ENCODE measurements at places on chromosomes 3 and 15.

DNA sequence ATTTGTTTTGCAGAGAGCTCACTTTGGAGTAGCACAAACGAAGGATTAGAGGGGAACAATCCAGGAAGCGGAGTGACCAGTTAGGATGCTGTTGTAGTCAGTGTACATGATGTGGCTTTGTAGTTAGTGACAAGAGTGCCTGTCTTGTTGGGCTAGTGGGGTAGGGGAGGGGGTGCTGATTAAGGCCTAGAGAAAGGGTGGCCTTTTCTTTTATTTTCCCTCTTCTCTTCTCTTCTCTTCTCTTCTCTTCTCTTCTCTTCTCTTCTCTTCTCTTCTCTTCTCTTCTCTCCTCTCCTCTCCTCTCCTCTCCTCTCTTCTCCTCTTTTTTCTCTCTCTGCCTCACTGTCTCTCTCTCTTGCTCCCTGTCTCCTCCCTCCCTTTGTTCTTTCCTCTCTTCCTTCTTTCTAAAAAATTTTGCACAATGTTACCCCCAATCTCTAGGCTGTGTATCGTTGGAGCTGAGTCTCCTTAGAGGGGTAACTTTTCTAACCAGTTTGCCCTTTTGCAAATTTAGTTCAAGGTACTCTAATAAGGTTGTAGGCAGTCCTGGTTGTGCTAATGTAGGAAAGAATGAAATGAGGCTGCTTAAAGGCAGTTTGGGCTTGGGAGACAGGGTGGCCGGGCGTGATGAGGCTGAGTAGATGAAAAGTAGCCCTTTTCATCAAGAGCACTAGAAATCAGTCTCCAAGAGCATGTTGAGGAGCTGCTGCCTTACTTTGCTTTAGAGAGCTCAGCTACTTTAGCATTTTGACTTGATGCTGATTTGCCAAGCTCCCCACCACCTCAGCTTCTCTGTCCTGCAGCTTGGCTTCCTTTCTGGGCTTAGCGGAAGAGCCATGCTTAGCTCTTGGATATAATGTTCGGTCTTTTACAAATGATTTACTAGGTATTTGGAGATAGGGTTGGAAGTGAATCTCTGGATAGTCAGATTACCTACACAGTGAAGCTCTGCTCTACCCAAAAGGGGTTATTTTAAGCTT is 58.6 kb downstream of the SV2B start:
- DNase-seq: no peak

GRCh38 chr15:41877631-41878354 is 16.1 kb downstream of the SPTBN5 start:
- no peak for DNase-seq

DNA sequence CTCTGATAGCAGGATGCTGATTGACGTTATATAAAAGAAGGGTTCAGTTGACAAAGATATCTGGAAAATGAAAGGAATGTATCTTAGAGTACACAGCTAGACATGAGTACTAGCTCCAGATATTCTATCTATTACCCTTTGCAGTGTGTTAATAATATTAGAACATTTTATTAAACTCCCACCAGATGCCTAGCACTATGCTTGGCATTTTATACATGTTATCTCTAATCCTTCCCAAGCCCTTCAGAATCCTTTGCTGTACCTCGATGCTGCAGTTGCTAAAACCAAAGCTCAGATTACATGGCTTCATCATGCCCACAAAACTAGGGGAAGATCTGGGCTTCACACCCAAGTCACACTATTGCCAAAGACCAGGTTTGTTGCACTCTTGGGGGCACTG is 350.1 kb upstream of the AZI2 start:
- no peak for DNase-seq

DNA sequence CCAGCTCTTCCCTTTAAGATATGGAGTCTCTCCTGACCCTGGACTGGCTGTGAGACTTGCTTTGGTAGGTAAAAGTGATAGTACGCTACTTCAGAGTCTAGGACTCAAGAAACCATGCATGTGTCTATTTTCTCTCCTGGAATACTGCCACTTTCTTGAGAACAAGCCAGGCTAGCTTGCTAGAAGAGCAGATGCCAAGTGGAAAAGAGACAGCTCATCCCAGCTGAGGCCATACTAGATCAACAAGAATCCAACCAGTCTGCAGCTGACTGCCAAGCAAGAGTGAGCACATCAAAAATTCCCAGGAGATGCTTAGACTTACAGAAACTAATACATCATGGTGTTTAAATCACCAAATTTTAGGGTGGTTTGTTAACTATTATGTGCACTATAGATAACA is 208.3 kb upstream of the RBMS3 start:
- no peak for DNase-seq

DNA sequence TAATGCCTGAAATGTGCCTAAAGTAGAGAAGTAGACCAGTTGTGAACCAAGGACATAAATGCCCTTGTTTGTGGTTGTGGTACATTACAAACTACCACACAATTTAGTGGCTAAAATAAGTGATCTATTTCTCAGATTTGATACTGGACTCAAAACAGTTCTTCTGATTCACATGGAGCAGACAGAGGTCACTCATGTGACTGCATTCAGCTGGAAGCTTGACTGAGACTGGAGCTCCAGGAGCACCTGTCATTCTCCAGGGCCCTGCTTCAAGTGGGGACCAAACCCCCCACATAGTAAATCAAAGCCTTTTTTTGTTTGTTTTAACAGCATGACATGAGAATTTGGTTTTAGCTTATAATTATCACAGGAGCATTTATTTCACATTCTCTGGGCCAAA is 301.2 kb downstream of the OXSM start:
- DNase-seq: no peak

DNA sequence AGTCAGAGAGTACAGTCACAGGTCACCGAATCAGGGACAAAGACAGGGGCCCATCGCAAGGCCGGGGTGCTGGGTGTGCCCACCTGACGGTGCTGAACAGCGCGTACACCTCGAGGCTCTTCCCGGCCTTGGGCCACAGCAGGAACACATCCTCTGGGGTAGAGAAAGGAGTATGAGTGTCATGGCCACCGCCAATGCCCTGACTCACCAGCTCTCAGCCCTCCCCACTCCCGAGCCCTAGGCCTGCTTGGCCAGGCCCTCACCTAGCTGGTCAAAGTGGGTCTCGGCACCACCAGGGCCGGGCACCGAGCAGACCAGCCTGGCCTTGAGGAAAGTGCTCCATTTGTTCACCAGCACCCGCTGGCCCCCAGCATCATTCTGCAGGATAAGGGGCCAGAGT is 4.2 kb downstream of the SEMA3G start:
- DNase-seq: no peak

- no peak for DNase-seq
These were observed 493.8 kb upstream of the NECTIN3 start for GRCh38 chr3:110577854-110578253.

GRCh38 chr3:113758389-113759024 is 11.7 kb downstream of the ATP6V1A start:
- DNase-seq: no peak

DNA sequence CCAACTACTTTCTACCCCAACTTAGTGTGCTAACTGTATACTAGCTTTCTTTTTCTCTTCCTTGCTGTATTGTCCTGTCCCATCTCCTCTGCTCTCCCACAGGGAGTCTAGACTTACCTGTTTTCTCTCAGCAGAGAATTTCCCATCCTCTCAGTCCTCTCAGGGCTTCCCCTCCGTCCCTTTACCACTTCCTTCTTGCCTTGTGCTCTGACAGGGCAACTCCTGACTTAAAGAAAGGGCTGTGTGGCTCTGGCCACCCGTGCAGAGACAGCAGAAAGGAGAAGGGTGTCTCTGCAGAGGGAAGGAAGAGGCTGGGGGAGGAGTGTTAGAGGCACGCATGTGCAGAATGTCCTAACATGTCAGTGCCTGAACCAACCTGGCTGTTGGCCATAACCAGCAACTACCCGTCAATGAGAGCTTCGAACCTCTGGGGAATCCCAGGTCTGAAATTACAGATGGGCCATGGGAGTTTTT is at the start of gene GCSAM:
GCSAM (minus strand) TSS at position 274 of the 474 bp plus-strand sequence; CDS start at position 146, 128 bp downstream.
- peak; percentile 55 for DNase-seq

- no peak for DNase-seq
These were observed 246.3 kb downstream of the GOLGA6L6 start for GRCh38 chr15:20295238-20295811.

- DNase-seq: peak; percentile 66
These were observed 187.9 kb downstream of the OPA1 start for GRCh38 chr3:193780810-193781478.

- peak; percentile 52 for DNase-seq
These were observed 71.8 kb downstream of the MINDY2 start for GRCh38 chr15:58842713-58843396.

DNA sequence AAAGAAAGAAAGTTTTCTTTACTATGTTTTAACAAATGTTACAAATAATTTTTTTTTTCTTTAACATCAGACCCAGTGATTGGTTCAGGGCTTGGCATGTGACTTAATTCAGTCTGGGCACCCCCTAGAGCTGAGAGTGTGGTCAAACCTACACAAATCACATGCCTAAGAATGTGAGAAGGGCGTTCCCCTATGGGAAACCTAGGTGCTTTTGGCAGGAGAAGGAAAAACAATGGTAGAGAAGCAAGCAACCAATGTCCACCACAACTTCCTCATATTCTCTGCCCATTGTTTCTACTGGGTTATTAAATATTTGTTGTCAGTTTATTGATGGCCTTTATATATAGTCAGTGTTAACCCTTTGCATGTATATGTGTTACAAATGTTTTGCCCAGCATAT is 21.4 kb upstream of the PIAS1 start:
- DNase-seq: peak; percentile 53

DNA sequence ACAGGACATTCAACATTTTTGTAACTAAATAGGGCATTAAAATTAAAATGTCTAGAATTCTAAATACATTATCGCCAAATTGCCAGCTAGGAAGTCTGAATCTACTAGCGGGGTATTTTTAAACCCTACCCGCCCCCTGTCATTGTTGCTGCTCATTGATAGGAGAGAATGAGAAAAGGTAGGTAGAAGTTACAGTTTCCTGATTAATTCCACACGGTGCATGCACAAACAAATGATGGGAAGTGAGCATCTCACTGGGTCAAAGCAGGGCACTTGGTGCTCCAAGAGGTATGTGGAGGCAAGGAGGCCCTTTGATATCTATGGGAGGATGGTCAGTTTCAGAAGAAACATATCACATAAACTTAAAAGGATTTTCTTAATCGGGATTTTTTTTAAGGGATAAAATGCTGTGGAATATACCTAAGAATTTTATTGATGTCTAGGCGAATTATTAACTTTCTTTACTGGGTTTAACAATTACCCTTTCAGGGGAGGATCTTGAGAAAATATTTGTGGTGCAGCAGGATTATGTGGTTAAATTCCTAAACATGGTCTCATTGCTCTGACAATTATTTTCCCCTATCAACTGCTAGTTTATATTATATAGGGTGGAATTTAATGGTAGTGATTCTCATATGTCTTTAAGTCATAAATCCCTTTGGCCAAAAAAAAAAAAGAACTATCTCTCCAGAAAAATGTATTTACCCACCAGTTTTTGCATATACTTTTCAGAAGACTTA is 236.0 kb upstream of the GOLGA6L4 start:
- DNase-seq: no peak

GRCh38 chr3:141367038-141367730 is 1.1 kb upstream of the ZBTB38 start:
- DNase-seq: no peak

DNA sequence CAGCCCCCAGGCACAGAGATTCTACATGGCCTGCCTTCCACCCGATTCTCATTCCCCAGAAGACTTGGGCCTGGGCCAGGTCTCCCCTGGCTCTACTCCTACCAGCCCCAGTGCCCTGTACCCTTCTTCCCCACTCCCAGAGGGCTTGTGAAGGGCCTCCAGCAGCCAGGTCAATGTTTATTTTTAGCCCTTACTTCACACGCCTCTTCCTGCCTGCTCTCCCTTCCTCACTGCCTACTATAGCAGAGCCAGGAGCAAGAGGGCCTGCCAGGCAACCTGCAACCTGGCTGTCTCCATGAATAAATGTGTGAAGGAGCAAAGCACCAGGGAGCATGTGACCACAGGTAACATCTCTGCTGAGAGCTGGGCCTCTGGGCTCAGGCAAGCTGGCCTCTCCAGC is 26.4 kb upstream of the APEH start:
- no peak for DNase-seq

DNA sequence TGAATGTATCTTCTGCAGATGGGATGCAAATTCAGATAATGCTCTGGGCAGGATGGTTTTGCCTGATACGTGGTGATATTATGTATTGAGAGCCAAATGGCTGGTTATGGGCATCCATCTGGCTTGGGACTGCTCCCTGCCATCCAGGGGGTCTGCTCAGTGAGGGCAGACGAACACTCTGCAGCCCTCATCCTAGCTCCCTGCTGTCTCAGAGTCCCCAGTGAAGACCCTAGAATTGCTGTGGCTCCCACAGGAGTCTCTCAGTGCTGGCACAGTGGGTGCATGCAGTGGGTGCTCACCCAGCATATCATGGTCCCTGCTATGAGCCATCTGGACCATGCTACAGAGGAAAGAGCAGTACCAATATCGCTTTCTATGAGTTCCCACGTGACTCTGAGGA is 10.3 kb downstream of the CX3CR1 start:
- no peak for DNase-seq

DNA sequence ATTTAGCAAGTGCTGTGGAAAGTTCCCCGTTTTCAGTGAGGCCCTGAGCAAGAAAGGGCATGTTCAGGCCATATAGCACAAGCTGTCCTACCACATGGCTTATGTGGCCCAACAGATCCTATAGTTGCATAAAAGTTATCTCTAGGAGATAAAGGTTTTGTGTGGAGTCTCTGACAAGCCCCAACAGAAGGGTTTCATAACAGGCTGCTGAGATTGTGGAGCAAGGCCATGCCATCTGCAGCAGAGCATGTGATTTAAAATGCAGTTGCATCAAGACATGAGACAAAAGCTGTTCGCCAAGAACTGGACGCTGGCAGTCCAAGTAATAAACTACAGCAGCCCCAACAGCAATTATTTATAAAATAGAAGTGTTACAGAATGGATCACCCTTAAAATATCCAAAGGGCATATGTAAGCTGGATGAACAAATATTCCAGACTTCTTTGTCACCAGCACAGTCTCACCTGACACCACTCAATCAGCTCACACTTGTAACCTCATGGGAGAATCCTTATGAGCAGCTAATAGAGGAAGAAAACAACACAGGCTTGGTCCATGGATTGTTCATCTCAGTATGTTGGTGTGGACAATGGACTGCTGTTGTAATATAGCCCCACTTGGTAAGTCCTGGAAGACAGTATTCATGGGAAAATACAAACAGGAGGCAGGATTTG is 14.4 kb upstream of the CLDN1 start:
- no peak for DNase-seq

DNA sequence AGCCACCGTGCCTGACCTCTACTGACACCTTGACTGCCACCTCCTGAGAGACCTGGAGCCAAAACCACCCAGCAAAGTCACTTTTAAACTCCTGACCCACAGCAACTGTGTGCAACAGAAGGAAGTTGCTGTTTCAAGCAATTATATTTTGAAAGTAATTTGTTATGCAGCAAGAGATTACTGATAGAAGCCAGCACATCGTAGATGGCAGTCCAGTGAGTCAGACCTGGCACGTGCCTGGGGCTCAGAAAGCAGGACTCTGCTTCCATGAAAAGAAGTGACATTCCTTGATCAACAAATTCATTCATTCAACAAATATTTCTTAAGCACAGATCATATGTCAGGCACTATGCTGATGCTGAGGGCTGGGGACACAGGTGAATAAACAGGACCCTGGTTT is 5.7 kb upstream of the CSPG4 start:
- no peak for DNase-seq

GRCh38 chr3:13518516-13518953 is 30.4 kb upstream of the FBLN2 start:
- DNase-seq: no peak

GRCh38 chr3:76063019-76063418 is 277.7 kb upstream of the ZNF717 start:
- no peak for DNase-seq

GRCh38 chr3:66097647-66098046 is 58.9 kb upstream of the MAGI1 start:
- no peak for DNase-seq
